ENCODE measurements at places on chromosomes 12 and 14. TPM values are rescaled to one million over a fixed set of nuclear protein-coding genes. Genes with fewer than 3 reads are reported as not detected.

Gene CD69
- 116 TPM for total RNA-seq

Gene LMO3
- not detected for total RNA-seq

Gene OAS2
- 242 TPM for total RNA-seq

Gene CD163
- not detected for total RNA-seq

Gene PRB2
- total RNA-seq: not detected

Gene EMC9
- total RNA-seq: 49.9 TPM

Gene RNF212B
- total RNA-seq: not detected

Gene PIWIL1
- total RNA-seq: not detected

Gene NANOG
- not detected for total RNA-seq

Gene KRT74
- total RNA-seq: not detected

Gene BHLHE41
- total RNA-seq: not detected

Gene CLEC6A
- not detected for total RNA-seq

Gene NDUFA12
- total RNA-seq: 247 TPM

Gene EFS
- total RNA-seq: not detected

Gene ENDOU
- total RNA-seq: not detected

Gene PPHLN1
- total RNA-seq: 79.3 TPM

Gene OR6C74
- not detected for total RNA-seq

Gene BCL2L2
- 2.2 TPM for total RNA-seq

Gene CBLN3
- total RNA-seq: 1.1 TPM

Gene TAS2R30
- total RNA-seq: 3.5 TPM

Gene SBNO1
- total RNA-seq: 39.9 TPM

Gene NOS1
- not detected for total RNA-seq

Gene SDSL
- total RNA-seq: 0.39 TPM

Gene IPO8
- total RNA-seq: 50.8 TPM

Gene EML5
- total RNA-seq: 2.1 TPM

Gene NEUROD4
- not detected for total RNA-seq

Gene SUSD6
- 40.0 TPM for total RNA-seq

Gene KLRC2
- total RNA-seq: 1.7 TPM

Gene CEP83
- 23.9 TPM for total RNA-seq

Gene FGF23
- not detected for total RNA-seq

Gene FAIM2
- 0.23 TPM for total RNA-seq

Gene SLC10A1
- not detected for total RNA-seq

Gene MMP19
- total RNA-seq: not detected

Gene TAS2R7
- total RNA-seq: not detected

Gene CDC42BPB
- 0.13 TPM for total RNA-seq

Gene TSPAN19
- not detected for total RNA-seq

Gene LRRC43
- total RNA-seq: not detected

Gene GALNT16
- not detected for total RNA-seq

Gene PTGER2
- total RNA-seq: 116 TPM

Gene ERP29
- total RNA-seq: 134 TPM

Gene KRT7
- total RNA-seq: 14.4 TPM

Gene SMOC1
- total RNA-seq: not detected

Gene STYK1
- total RNA-seq: 5.9 TPM

Gene PTPRO
- total RNA-seq: 1.1 TPM

Gene CCDC197
- total RNA-seq: not detected

Gene MFAP5
- total RNA-seq: not detected

Gene OSBPL8
- total RNA-seq: 119 TPM

Gene SMCO2
- not detected for total RNA-seq
